ENCODE measurements at places on chromosomes 2 and 18.

DNA sequence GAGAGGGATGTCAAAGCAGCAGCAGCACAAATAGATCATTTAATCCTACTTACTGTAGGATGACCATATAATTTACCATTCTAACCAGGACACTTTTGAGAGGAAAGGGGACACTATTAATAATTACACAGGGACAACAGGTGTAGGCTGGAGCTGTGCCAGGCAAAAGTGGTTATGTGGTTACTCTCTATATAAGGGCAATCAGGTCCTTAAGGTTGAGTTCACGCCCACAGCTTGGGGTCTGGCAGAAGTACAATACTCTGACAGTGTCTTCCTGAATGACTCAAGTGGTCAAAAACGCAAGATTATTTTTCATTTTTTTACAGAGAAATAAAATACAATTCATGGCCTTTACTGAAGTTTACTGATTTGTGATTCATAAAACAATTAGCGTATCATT, 2.8 kb downstream of the PREPL start:
- DNase-seq, result no peak

DNA sequence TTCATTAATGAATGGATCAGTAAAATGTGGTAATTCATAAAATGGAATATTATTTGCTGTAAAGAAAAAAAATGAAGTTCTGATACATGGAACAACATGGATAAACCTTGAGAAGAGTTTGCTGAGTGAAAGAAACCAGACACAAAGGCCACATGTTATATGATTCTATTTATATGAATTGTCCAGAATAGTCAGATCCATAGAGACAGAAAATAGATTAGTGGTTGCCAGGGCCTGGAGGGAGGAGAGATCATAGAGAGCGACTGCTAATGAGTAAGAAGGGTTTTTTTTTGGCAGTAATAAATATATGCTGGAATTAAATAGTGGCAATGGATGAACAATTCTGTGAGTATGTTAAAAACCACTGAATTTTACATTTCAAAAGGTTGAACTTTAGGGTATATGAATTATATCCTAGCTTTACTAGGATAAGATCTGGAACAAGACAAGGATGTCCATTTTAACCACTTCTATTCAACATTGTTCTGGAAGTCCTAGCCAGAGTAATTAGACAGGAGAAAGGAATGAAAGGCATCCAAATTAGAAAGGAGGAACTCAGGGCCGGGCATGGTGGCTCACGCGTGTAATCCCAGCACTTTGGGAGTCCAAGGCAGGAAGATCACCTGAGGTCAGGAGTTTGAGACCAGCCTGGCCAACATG, 48.8 kb downstream of the MAPRE2 start:
- DNase-seq, result no peak

- DNase-seq, result peak; percentile 7
These were observed 28.9 kb upstream of the CNOT11 start for GRCh38 chr2:101223814-101224231.

GRCh38 chr2:74045454-74045853, 60.7 kb downstream of the TET3 start:
- no peak for DNase-seq

DNA sequence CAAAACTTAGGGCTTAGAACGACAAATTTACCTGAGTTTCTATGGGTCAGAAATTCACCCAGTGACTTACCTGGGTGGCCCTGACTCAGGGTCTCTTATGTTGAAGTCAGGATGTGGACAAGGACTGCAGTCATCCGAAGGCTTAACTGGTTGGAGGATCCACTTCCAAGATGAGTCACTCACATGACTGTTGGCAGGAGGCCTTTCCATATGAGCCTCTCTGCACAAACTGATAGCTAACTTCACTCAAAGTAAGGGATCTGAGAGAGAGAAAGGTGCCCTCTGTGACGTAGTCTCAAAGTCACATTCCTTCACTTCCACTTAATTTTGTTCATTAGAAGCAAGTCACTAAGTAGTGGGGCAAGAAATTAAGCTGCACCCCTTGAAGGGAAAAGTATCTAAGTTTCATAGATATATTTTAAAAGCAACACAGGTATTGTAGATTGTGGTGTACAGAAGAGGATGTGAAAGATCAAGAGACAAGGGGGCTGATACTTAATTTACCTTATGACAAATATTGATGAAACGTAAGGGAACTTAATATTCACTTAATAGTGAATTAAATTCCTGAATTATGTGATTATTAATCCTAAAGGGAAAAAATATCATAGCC, 48.4 kb downstream of the TANK start:
- peak; percentile 55 for DNase-seq

DNA sequence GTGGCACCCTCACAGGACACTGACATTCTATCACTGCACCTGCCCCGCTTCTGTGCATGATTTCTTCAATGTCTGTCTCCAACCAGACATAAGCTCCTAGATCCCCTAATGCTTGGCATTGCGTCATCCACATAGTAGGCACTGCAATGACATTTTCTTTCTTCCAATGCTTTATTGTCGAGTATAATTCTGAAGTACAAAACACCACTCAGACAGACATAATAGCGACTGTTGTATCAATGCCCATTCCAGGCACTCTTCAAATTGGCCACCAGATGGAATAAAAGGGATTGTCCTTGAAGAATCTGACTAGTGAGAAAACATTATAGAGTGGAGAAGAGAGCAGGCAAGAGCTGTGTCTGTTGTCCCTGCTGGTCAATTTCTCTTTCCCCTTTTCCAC, 89.0 kb downstream of the LPIN1 start:
- DNase-seq, result no peak

DNA sequence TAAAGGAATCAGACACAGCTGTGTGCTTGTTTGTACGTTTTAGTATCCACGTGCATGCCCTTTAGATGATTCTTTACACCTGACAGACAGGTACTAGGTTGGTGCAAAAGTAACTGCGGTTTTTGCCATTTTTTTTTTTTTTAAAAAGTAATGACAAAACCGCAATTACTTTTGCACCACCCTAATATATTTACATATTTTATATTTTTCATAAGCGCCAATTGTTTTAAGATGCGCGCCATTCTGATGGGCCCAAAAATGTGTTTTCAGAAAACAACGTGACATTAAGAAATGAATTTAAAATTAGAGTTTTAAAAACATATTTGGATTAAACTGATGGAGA, 972 bp upstream of the COBLL1 start:
- DNase-seq, result no peak

DNA sequence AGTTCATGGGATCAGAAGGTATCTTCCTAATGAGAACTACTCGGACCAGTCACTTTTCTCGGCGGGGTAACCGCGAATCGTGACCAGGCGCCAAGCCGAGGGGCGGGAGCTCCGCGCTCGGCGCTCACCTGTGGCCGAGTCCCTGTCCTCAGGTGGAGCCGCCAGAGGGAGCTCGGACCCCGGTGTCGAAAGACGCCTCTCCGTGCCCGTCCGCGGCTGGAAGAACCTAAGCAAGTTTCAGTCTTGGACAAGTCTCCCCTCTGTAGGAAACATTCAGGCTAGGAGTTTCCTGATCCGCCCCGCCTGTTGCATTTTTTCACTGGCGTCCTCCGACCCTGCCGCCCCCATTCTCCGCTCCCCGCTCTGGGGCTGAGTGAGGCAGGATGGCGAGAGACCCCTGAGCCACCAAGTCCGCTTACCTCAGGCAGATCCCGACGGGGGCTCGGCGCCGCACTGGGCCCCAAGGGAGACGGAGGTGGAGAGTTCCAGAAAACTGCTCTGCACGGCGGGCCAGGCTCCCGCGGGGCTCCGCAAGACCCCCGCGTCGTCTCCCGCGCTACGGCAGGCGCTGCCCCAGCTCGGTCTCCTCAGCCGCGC, 480 bp downstream of the DSEL start:
- peak; percentile 88 for DNase-seq

DNA sequence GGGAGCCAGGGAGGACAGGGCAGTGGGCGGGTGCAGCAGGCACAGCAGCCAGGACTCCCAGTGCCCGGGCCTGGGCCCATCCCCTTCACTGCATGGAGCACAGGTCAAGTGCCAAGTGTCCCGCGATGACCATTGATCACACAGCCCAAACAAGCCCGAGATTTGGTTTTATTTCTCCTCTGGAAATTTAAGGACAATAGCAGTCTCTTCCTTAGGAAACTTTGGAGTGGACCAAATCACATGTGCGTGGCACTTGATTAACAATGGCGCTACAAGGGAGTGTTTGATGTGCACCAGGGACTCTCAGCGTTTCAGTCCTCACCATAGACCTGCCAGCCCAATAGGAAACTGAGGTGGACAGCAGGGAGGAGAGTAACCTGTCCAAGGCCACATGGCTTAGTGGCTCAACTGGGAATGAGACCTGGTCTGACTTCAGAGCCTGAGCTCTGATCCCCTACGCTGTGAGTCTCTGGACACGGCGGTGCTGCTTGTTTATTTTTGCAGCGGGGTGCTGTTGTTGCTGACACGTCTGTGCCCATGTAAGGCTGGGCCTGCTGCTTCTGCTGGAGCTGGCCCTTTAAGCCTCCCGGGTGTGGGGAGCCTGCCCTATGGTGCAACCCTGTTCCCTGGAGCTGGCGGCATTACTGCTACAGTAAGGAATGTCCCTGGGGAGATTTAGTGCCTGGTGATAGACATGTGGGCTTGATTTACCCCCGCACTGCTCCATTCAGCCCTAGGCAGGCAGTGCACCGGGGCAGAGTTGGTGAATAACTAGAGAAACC, 194.2 kb downstream of the INHBB start:
- peak; percentile 91 for DNase-seq

GRCh38 chr2:12399240-12399639, 317.5 kb upstream of the TRIB2 start:
- DNase-seq, result no peak

- DNase-seq, result peak; percentile 47
These were observed 25.8 kb downstream of the CALCRL start for GRCh38 chr2:187422282-187422681.

DNA sequence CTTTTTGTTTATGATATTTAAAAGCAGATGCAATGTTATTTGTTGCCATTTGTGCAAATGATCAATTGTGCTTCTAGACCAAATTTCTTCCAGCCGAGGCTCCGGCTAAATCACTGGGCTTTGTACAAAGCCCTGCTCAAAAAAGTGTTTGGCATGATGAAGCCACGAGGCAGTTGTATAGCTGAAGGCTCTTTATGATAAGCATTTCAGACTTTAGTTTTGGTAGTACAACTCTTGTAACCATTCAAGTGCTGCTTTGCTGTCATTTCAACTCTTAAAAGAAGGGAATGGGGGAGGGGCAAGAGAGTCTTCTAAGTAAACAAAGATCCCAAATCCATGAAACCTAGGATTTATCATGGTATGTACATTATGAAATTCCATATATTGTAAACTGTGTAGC, 3.3 kb upstream of the ZNF532 start:
- peak; percentile 50 for DNase-seq

DNA sequence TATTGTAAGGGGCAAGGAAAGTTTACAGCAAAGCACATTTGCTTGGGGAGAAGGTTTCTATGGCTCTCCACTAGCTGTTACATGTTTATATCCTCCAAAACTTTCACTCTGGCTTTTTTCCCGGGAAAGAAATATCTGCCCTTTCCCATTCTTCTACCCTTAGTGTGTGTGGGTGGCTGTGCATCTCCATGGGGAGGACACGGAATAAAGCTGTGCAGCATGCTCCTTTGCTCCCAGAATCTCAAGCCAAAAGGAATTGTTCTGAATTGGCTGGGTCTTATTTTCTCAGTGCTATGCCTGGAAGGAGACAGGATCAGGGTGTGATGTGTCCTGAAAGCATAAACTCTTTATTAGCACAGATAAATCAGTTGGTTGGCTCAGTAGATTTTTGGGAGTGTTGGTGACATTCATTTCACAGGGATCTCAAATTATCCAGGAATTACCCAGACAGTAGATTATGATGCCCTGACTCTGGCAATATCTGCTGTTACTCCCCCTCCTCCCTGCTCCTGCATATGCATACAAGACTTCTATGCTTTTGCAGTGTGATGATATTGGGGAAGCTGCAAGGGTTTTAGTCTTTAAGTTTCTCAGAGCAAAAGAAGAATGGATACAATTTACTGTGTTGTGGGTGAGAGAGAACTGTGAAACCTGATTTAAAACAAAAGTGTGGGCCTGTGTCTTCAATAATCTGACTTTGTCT, 63.1 kb downstream of the PARD3B start:
- DNase-seq, result peak; percentile 55

DNA sequence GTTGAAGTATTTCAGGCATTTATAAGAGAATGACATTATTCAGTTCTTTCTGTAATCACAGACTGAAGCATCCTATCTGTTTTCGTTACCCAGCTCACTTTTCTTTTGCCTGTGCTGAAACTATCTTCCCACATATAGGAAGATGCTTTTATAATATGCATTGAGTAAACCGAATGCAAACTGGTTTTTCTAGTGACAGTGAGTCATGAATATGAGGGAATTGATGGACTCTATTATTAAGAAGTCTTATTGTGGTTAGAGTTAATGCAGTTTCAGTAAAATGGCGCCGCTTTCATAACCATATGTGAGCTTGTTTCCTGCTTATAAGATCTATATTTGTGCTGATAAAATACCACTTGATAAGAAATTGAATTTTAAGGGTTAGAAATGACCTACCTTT, 59.2 kb downstream of the ACVR2A start:
- DNase-seq, result no peak

DNA sequence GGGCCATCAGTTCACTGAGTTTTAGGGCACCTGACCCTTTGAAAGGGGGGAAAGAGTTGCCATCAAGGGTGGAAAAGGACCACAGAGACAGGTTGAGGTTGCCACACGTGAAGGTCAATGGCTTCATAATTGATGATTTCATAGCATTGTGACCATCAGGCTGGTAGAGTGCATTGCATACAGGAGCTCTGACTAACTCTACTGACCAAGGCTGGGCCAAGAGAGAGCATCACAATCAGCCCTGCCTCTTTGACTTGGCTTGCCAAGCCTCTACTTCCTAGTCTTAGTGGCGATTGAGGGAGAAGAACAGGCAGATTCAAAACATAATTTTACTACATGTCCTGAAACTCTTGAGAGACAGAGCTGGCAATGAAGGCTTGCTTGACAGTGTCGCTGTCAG, 5.8 kb upstream of the TNP1 start:
- DNase-seq, result no peak

DNA sequence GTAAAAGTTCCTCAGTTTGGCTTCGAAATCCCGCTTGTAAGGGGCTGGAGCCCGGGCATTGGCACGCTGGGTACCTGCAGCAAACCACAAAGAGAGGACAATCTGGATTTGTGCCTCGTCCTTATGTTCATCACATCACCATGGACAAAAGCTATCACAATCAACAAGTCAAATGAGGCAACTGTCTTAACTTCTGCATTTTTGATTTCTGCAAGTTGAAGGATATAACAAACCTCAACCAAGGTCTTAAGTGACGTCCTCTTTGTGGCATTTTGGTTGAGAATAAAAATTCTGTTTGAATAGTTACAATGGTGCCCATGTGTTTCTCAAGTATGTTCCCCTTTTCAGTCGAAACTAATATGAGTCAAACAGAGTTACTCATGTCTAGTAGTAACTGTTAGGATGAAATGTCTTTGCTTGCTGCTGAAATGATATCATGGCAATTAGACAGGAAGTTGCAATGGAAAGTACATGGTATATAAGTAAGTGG, 70.8 kb upstream of the STK17B start:
- no peak for DNase-seq

GRCh38 chr2:158357122-158357521, 99.4 kb downstream of the CCDC148 start:
- DNase-seq, result no peak

DNA sequence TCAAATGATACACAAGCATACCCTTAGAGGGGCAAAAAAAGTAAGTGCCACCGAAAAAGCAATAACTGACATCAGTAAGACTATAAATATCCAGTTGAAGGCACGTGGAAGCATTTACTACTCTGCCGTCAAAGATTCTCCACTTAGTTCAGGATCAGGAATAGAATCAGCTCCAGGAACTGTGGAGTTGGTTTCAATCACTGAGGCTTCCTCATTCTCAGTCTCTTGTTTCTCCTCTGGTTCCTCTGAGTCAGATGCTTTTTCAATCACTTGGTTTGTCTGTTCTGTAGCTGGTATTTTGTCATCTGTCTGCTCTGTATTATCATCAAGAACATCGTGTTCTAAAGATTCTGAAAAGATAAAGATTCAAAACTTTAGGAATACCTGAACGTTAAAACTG, 72.2 kb downstream of the LNPK start:
- DNase-seq, result peak; percentile 51

Measured in fibroblast of villous mesenchyme (primary cell).